ENCODE measurements at places on chromosomes 2 and 18. TPM values are rescaled to one million over a fixed set of nuclear protein-coding genes. Genes with fewer than 3 reads are reported as not detected.

MAB21L4 gene
- not detected for total RNA-seq

VIT gene
- not detected for total RNA-seq

GRCh38 chr2:180187611-180188010 is 180.5 kb upstream of the CWC22 start:
- H3K27me3 ChIP-seq, result peaks cover 2% of the 10 kb centered on the region
- H3K4me3 ChIP-seq, result no peak overlapping the region
- DNase-seq, result no peak
- no peak overlapping the region for H3K27ac ChIP-seq
- no peaks in the 10 kb centered on the region for H3K4me1 ChIP-seq

CAPN13 gene
- not detected for total RNA-seq

DNA sequence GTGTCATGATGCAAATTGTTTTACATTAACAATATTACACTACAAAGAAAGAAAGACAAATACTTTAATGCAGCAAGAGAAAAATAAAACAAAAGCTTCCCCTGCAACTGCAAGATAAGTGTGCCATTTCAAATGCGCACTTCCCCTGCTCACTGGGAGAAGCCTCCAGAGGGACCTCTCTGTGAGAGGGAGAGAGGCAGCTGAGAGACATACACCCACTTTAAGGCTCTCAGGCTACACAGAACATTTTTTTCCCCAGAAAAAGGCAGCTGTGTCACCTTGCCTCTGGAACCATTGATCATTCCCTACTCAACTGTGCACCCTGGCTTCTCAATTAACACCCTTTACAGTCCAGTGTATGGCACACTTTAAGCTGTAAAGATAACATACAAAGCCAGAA is 75.2 kb downstream of the DPP4 start:
- no peak overlapping the region for H3K4me3 ChIP-seq
- peak overlapping the region; percentile 83 for H3K27ac ChIP-seq
- peaks cover 19% of the 10 kb centered on the region for H3K36me3 ChIP-seq
- DNase-seq, result no peak
- H3K27me3 ChIP-seq, result no peaks in the 10 kb centered on the region
- peaks cover 41% of the 10 kb centered on the region for H3K4me1 ChIP-seq

CD8B2 gene
- total RNA-seq, result 13.1 TPM

DNA sequence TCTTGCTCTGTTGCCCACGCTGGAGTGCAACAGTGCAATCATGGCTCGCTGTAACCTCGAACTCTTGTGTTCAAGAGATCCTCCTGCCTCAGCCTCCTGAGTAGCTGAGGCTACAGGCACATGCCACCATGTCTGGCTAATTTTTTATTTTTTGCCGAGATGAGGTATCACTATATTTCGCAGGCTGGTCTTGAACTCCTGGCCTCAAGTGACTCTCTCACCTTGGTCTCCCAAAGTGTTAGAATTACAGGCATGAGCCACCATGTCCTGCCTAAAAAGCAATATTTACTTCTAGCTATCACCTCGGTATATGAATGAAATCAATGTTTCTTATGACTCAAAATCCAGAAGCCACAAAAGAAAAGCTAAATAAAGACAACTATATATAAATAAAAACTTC is 2.2 kb downstream of the BUB1 start:
- no peak overlapping the region for H3K4me3 ChIP-seq
- peaks cover 12% of the 10 kb centered on the region for H3K4me1 ChIP-seq
- H3K27me3 ChIP-seq, result peaks cover 3% of the 10 kb centered on the region
- H3K36me3 ChIP-seq, result peaks cover 5% of the 10 kb centered on the region
- no peak overlapping the region for H3K27ac ChIP-seq

- no peak overlapping the region for H3K27ac ChIP-seq
- no peak overlapping the region for H3K4me3 ChIP-seq
- no peaks in the 10 kb centered on the region for H3K4me1 ChIP-seq
- H3K36me3 ChIP-seq, result no peaks in the 10 kb centered on the region
These were observed 209.7 kb downstream of the DLGAP1 start for GRCh38 chr18:4245456-4245855.

DNA sequence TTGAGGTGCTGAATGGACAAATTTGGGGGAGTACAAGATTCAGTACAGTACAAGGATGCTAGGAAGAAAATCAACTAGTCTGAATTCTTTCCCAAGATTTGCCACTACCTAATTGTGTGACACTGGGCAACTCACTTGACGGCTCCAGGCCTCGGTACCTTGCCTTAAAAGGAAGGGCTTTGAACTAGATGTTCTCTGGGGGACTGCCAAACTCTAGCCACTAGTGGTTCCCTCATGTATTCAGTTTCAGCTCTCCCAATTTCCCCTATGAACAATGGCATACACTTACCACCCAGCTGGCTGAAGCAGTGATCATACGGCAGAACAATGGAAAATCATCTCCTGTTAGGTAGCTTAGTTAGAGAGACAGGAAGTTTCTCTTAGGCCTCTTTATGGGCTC is 73.4 kb downstream of the VWC2L start:
- H3K36me3 ChIP-seq, result no peaks in the 10 kb centered on the region
- no peak overlapping the region for H3K27ac ChIP-seq
- H3K4me1 ChIP-seq, result no peaks in the 10 kb centered on the region
- no peak overlapping the region for H3K4me3 ChIP-seq
- H3K27me3 ChIP-seq, result no peaks in the 10 kb centered on the region

- H3K4me1 ChIP-seq, result no peaks in the 10 kb centered on the region
- H3K36me3 ChIP-seq, result no peaks in the 10 kb centered on the region
- H3K27ac ChIP-seq, result no peak overlapping the region
- H3K4me3 ChIP-seq, result no peak overlapping the region
- DNase-seq, result no peak
These were observed 38.9 kb upstream of the TRIM43 start for GRCh38 chr2:95552911-95553310.

MSH2 gene
- 44.7 TPM for total RNA-seq

DNA sequence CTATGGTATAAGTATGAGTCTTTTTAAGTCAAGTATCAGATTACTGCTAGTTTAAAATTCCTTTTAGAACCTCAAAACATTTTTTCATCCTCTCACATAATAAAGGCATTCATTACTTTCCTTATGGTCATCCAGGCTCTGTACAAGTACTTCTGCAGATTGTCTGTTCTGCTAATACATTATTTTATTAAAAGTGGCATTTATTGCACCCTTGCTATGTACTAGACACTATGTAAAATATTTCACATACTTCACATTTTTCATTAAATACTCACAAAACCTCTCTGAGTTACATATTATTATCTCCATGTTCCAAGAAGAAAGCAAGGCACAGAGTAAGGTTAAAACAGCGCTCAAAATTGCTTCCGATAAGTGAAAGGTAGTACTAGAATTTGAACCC is 84.1 kb downstream of the RAPH1 start:
- no peak overlapping the region for H3K27ac ChIP-seq
- H3K27me3 ChIP-seq, result no peaks in the 10 kb centered on the region
- H3K4me1 ChIP-seq, result no peaks in the 10 kb centered on the region

DNA sequence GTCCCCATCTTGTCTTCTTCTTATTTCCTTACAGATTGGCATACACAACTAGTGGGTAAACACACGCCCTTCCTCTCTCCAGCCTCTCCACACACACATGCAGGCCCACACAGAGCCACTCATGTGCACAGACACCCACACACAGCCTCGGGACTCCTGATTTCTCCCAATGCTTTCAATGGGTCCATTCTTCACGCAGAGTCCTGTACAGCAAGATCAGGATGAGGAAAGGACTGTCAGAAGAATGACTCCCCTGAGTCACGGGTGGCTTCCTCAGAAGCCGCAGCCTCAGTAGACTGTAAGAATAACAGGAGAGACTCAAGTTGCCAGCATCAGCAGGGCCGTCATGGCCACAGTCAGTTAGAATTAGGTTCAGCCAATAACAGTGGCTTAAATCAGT is 109.1 kb upstream of the GLI2 start:
- no peaks in the 10 kb centered on the region for H3K4me1 ChIP-seq
- DNase-seq, result no peak
- H3K27me3 ChIP-seq, result peaks cover 3% of the 10 kb centered on the region
- no peak overlapping the region for H3K27ac ChIP-seq

- H3K4me1 ChIP-seq, result no peaks in the 10 kb centered on the region
- DNase-seq, result no peak
- no peaks in the 10 kb centered on the region for H3K36me3 ChIP-seq
- H3K27ac ChIP-seq, result no peak overlapping the region
These were observed 17.5 kb downstream of the LYPD1 start for GRCh38 chr2:132652474-132652873.

DNA sequence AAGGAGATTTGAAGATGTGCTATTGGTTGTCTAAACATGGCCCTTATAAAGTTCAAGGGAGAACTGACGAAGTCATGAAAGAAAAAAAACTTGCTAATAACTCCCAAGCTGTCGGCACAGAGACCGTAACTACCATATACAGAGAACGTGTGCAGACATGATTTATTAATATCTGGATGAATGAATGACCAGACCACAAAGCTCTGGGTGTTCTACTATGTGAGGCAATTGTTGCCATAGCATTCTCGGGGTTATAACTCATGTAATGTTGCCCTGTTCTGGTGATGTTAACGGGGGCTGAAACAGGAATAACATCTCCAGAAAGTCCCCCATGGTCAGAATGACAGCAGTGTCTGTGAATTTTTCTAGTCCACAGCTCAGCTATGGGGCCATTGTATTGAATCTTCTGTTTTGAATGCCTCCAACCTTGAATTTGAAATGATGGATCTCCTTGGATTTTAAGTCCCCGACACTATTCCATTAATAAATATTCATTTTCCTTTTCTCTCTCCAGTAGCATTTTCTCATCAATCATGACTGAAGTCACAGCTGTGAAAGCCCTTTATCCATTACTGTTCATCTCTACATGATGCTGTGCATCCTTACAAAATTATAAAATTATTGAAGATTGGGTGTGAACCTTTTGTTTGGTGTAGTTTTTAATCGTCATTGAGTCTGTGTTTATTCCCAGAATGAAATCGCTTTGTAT is 483.4 kb upstream of the KLHL29 start:
- DNase-seq, result no peak
- peaks cover 3% of the 10 kb centered on the region for H3K27me3 ChIP-seq
- no peaks in the 10 kb centered on the region for H3K4me1 ChIP-seq
- H3K36me3 ChIP-seq, result no peaks in the 10 kb centered on the region

DNA sequence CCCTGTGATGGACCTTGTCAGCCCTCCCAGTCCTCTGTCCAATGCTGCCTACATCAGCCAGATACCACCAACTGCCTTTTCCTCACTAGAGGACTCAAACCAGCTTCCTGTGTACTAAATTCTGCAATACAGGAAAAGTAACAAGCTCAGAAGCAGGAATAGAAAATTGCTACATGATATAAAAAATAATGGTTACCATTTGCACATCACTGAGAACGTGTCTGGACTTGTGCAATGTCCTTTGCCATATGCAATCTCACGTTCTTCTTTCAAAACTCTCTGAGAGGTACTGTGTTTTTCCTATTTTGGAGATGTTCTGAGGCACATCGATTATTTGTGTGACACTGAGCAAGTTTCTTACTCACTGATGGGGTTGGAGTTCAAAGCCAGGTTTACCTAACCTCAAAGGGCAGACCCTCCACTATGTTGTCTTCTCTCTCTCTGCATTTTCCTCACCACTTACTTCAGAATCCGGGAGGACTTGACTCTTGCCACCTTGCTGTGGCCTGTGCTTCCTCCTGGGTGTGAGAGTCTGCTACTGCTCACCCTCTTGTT is 12.1 kb downstream of the UPP2 start:
- H3K27ac ChIP-seq, result no peak overlapping the region
- DNase-seq, result no peak
- no peaks in the 10 kb centered on the region for H3K27me3 ChIP-seq
- no peak overlapping the region for H3K4me3 ChIP-seq
- H3K36me3 ChIP-seq, result no peaks in the 10 kb centered on the region

ALK gene
- not detected for total RNA-seq

CLEC4F gene
- total RNA-seq, result not detected

DNA sequence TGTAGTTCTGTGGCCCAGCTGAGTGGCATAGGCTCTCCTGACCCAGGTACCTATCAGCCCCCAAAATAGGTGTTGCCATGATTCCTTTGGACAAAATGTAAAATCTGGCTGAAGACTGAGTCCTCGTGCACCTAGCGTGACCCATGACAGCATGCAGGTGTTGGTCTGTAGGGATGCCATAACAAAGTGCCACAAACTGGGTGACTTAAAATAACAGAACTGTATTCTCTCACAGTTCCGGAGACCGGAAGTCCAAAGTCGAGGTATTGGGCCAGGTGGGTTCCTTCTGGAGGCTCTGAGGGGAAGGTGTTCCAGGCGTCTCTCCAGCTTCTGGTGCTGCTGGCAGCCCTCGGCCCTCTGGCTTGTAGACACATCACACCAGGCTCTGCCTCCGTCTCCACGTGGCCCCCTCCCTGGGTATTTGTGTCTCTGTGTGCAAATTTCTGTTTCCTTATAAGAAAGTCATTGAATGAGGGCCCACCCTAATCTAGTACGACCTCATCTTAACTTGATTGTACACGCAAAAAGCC is 34.5 kb downstream of the LRRFIP1 start:
- H3K36me3 ChIP-seq, result no peaks in the 10 kb centered on the region
- H3K4me1 ChIP-seq, result peaks cover 20% of the 10 kb centered on the region
- peaks cover 3% of the 10 kb centered on the region for H3K27me3 ChIP-seq
- no peak overlapping the region for H3K4me3 ChIP-seq
- H3K27ac ChIP-seq, result peak overlapping the region; percentile 47
- DNase-seq, result no peak

- DNase-seq, result no peak
- no peak overlapping the region for H3K4me3 ChIP-seq
- no peaks in the 10 kb centered on the region for H3K36me3 ChIP-seq
- no peaks in the 10 kb centered on the region for H3K4me1 ChIP-seq
These were observed 83.0 kb upstream of the LTBP1 start for GRCh38 chr2:32863803-32864202.

DNA sequence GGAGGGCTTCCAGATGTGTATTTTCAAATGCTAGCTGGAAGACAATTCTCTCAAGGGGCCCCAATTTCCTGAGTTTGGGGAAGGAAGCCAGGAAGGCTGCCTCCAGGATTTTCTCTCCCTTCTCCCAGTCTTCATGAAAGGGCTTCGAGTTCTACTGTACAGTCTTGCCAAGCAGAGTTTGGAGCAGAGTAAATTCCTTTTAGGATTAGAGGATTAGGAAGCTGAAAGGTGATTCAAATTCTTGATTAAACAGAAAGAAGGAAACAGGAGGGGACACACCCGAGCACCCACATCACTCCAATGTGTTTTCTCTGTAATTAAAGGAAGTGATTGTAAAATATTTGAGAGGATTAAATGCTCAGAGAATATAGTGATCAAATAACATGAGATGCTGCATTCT is 217.8 kb downstream of the SETBP1 start:
- peaks cover 2% of the 10 kb centered on the region for H3K4me1 ChIP-seq
- DNase-seq, result no peak
- no peaks in the 10 kb centered on the region for H3K36me3 ChIP-seq
- H3K27ac ChIP-seq, result no peak overlapping the region

DNA sequence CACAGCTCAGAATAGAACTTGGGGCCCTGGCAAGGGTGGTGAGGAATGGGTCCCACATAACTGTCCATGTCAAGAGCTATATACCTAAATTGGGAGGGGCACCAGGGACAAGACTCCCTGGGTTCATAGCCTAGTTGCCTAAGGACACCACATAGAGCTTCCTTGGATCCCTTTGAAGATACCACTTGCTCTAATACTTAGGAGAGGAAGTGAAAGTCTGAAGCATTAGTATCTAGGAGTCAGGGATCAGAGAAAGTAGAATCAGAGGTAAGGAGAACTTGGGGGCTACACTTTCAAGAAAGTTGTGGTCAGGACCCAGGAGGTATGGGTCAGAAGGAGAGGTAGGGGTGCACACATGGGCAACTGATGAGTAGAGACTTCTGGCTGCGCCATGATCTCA is 318.2 kb upstream of the SLC39A10 start:
- H3K4me3 ChIP-seq, result no peak overlapping the region
- H3K36me3 ChIP-seq, result peaks cover 10% of the 10 kb centered on the region
- no peak for DNase-seq
- H3K27me3 ChIP-seq, result no peaks in the 10 kb centered on the region

GRCh38 chr2:66574701-66575624 is 140.0 kb downstream of the MEIS1 start:
- H3K27ac ChIP-seq, result peak overlapping the region; percentile 68
- DNase-seq, result no peak
- peaks cover 23% of the 10 kb centered on the region for H3K27me3 ChIP-seq
- H3K4me3 ChIP-seq, result peak overlapping the region; percentile 52
- no peaks in the 10 kb centered on the region for H3K36me3 ChIP-seq

Measured in naive thymus-derived CD8-positive, alpha-beta T cell (primary cell).